ENCODE measurements at places on chromosomes 6 and 20.
A peak's percentile ranks its signal among the peaks of the same experiment; 100 is the strongest.

- DNase-seq: peak; percentile 65
These were observed 76.3 kb downstream of the SLC22A23 start for GRCh38 chr6:3380344-3381232.

DNA sequence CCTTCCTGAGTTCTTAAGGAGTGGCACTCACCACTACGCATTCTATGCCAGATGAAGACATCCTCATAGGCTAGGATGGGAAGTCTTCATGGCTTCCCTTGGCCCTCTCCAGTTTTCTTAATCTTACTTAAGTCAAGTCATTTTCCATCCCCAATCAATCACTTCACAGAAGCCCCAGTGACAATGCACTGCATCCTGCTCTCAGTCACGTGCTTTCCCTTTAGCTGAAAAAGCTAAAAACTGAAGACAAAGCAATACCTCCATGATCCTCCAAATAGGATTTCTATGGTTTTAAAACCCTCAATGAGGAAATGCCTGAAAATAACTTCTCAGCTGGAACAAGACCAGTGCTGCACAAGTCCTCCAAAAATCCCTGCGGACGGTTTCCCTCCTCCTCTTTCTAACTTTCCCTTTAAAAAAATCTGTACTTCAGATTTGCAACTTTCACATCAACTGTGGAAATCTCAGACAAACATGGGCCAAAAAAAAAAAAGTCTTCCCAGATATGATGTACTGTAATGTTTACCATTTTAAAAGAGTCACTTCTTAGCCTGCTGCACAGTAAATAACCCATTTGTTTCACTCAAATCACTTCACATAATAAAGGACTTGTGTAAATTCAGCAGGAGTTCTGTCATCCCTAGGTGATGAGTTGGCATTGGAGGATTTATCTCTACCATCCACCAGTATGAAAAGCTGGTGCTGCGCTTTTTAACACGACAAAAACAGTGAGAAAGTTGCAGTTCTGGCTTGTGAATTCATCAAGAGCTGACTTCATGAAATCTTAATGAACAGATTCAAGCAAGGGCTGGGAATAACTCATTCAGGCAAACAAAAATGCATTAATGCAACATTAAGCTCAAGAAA, 590.0 kb upstream of the NOX3 start:
- no peak for DNase-seq

GRCh38 chr20:1687053-1687452, 29.5 kb upstream of the SIRPG start:
- DNase-seq: no peak

DNA sequence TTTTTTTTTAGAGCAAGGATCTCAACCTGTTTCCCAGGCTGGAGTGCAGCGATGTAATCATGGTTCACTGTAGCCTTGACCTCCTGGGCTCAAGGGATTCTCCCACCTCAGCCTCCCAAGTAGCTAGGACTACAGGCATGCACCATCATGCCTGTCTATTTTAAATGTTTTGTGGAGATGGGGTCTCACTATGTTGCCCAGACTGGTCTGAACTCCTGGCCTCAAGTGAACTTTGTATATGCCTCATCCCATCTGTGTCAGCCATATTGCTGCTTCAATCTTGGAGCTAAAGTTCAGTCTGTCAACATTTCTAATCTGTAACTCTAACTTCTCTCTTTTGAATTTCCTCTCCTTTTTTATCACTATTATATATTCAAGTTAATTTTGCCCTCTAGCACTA, 54.3 kb downstream of the CD164 start:
- DNase-seq: no peak

GRCh38 chr20:46811224-46812084, 83.2 kb upstream of the EYA2 start:
- no peak for DNase-seq

DNA sequence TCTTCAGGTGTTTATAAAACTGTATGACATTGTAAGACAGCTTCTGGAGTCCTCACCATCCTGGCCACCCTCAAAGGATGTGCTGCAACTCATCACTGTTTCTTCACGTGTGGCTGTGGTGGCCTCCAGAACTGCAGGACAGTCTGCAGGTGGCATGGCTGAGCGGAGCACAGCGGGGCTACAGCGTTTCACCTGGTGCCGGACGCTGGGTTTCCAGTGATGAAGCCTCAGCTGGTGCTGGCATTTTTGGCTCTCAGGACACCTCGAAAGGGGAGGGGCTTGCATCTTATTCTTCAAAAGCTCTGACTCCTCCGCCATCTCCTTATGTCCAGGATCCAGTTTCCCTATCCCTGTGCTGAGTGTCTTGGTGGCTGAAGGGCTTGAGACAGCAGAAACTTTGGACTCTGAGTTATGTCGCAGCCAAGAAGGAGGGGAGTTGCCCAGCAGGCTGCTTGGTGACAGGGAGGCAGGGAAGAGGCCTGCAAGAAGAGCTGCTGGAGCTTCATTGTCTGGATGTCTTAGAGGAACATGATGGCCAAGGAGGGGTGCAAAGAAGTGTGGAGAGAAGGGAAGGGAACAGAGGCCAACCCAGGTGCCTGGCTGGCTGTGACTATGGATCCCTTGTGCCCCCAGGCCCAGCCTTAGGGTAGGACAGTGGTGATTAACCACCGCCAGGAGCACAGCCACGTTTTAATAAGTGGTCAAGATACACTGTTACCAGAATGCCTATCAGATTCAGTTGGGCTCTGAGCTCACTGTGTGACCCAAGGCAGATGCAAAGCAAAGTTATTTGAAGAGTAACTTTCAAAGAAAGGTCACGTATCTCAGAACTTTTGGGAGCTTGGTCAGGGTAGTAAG, 58.7 kb downstream of the GTF2H5 start:
- no peak for DNase-seq

GRCh38 chr6:4381381-4381780, 246.0 kb upstream of the ECI2 start:
- no peak for DNase-seq

- DNase-seq: no peak
These were observed 88.1 kb downstream of the IPCEF1 start for GRCh38 chr6:154268486-154268885.

GRCh38 chr20:14720251-14720650, 382.8 kb upstream of the FLRT3 start:
- DNase-seq: no peak

- DNase-seq: no peak
These were observed 113.6 kb upstream of the ID4 start for GRCh38 chr6:19723545-19723944.

- peak; percentile 22 for DNase-seq
These were observed 110.7 kb upstream of the PHACTR1 start for GRCh38 chr6:12605888-12606345.

DNA sequence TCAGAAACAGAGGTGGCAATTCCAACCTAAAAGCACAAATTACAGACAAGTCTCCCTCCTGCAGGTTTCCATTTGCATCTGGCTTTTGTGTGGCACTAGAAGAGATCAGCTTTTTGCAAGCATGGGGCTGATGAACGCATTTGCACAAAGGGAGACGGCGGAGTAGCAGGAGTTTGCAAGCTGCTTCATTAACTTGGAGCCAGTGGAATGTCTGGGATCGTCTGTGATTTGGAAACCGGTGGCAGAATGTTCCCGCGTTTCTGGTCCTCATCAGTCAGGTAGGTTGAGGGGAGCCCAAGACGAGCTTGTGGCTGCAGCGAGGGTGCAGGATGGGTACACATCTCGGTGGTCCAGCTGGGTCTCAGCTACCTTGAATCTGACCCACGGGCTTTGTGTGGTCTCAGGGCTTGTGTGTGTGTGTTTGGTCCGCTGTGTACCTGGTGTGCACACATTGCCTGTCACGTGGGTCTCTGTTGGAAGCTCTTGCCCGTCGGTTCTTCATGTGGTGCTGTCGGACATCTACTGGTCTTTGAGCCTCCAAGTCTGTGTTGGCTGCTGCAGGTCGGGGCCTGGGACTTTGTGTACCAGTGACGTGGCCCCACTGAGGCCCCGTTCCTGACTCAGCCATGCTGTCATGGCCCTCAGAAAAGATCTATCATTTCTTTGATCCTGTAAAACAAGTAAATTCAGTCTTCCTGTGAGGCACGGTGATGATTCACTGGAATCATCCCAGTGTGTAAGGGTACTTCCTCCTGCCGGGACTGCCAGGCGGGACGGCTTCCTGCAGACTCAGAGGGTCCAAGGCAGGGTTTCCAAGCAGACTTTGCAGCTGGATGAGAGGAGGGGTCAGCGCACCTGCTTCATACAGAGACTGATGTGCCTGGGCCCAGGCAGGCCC, 12.4 kb upstream of the MYT1 start:
- no peak for DNase-seq

DNA sequence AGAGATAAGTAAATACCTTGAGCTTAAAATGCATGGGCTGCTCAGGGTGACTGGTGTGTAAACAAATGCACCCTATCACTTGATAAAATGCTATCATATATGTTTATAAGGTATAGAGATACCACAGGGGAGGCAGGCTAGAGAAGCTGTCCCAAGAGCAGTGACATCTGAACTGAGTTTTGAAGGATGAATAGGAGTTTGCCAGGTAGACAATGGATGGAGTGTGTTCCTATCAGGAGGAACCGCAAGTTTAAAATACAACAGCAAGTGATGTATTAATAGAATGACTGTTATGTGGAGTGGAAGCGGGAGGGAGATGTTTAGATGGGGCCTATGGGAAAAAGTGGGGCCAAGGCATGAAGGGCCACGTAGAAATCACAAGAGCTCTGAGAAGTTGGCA, 38.7 kb upstream of the CHMP4B start:
- no peak for DNase-seq

DNA sequence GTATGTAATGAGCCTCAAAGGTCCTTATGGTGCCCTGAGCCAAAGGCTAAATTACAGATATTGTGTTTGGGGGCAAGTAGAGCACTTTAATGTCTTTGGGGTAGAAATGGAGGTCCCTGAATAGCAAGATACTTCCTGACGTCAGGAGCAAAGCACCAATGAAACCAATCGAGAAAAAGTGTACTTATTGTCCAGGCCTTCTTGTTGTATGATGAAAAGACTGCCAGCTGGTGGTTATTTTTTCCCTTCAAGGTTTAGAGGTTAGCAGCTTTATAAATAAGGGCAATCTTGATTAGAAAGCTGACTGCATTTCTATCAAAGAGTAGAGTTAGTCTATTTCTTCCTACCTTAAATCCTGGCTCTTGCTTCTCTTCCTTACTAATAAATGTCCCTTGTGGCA, 76.1 kb upstream of the HSF2 start:
- no peak for DNase-seq

GRCh38 chr6:89554106-89554505, 84.4 kb downstream of the LYRM2 start:
- DNase-seq: no peak

- no peak for DNase-seq
These were observed 37.1 kb downstream of the TNFAIP3 start for GRCh38 chr6:137903933-137904821.

GRCh38 chr6:57469072-57469471, 151.6 kb downstream of the PRIM2 start:
- no peak for DNase-seq

DNA sequence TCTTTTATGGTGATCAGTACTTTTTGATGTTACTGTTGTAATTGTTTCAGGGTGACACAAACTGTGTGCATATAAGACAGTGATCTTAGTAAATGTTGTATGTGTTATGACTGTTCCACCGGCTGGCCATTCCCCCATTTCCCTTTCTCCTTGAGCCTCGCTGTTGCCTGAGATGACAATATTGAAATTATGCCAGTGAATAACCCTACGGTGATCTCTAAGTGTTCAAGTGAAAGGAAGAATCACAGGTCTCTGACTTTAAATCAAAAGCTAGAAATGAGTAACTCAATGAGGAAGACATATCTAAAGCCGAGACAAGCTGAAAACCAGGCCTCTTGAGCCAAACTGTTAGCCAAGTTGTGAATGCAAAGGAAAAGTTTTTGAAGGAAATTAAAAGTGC, 32.3 kb downstream of the TULP4 start:
- DNase-seq: no peak

- DNase-seq: no peak
These were observed 275.7 kb upstream of the TCF21 start for GRCh38 chr6:133613211-133613610.

- DNase-seq: no peak
These were observed 94.3 kb downstream of the EDN1 start for GRCh38 chr6:12384357-12384912.

DNA sequence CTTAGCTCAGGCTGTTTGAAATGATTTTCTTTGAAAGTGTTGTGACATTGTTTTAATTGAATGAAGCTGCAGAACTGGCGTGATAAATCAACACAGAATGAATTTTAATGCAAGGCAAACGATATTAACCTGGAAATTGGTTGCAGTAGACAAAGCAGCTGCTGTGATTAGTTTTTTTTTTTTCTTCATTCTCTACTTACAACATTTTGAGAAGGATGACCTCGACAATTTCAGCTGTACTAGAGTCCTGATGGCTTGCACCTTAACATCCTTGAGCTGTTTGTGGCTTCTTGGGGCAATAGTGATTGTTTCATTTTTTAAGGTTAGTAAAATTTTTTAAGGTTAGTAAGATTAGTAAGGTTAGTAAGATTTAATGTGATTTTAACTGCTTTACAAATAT, 54.2 kb downstream of the QKI start:
- DNase-seq: no peak

GRCh38 chr6:135397172-135397952, 100.2 kb downstream of the AHI1 start:
- no peak for DNase-seq

DNA sequence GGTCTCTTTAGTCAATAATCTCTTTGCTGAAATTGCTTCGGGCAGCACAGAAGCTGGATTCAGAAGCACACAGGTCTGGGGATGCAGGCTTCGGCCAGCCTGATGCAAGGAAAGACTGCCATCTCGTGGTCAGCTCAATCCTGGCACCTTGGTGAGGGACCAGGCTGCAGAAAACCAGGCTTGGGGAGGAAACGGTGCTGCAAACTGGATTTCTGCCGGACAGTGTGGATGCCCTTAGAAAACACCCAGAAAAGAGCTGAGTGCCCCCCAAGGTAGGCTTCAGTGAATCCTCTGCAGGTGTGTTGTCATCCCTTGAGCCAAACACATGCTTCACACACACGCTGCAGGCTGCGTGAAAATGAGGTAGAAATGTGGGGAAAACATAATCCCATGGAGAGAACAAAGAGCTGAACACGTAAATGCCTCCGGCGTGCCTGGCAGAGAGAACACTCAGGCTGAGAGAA, 89.8 kb upstream of the PAX1 start:
- DNase-seq: peak; percentile 78

GRCh38 chr6:144690666-144691065, 405.5 kb downstream of the UTRN start:
- no peak for DNase-seq

DNA sequence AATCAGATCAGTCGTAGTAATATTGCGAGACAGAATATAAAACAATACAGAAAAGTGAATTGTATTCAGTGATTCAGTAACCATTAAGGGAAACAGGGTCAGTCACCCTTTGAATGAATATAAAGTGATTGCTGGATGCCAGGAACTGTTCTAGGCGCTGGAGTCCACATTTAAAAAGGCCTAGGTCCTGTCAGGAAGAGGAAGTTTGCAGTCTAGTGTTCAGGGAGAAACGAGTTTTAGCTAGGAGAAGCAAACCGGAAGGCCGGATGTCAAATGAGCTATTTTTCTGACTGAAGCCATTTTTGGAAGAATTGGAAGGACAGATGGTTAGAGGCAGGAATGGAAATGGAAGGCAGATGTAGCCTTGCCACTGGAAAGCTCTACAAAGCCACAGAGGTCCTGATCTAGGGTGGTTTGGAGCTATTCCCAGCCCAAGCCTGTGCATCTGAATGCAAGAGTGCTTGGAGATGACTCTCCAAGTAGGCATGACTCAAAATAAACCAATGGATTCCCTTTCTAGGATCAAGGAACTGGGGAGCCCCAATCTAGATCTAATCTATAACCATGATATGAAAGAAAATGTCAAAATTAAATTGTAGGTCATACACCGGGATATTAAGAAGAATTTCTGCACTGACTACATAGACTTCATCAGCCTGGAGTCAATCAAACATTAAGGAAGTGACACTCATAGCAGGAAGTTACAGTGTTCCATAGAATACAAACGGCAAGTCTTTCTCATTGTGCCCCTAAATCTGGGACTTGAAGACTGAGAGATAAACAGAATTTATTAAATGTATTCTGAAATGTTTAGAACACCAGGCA, 36.8 kb upstream of the CDKAL1 start:
- no peak for DNase-seq
